ENCODE measurements at places on chromosomes 1 and 21.

DNA sequence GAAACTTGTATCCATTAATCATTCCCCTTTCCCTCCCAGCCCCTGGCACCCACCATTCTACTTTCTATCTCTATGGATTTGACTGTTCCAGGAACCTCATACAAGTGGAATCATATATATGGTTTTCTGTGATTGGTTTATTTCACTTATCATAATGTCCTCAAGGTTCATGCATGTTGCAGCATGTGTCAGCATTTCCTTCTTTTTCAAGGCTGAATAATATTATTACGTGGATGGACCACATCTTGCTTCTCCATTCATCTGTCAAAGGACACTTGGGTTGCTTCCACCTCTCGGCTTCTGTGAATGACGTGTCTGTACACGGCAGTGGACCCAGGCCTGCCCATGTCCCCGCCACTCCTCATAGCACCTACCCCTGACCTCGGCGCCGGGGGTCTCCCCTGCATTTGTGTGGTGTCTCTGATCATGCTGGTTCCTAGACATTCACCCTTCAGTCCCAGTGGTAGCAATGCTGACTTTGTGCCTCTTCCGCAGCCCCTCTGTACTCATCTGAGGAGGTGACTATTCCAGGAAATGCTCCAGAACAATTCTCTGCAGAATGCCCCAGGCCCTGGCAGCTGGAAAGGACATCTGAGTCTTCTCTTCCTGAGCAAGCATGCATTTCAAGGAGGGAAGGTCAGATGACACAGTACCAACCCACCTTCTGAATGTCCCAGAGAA is 136.9 kb downstream of the PSMG1 start:
- no peak for DNase-seq

GRCh38 chr1:85707267-85707989 is 805 bp downstream of the ZNHIT6 start:
- no peak for DNase-seq

DNA sequence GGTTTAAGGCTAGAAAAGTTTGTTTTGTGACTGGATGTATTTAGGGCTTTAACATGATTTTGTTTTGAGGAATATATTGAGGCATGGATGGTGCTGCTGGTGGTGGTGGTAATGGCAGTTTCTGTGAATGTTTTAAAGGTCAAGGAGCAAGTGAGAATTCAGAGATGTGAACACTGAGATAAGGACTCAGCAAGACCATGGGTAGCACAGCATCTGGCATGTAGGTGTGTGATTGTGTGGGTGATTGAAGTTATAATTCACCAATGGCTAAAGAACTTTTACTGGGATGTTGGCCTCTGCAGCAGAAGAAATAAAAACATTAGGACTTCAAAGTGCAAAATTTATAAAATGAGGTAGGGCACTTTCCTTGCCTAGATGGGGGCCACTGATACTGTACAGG is 65.9 kb downstream of the MACF1 start:
- no peak for DNase-seq

- no peak for DNase-seq
These were observed 122.9 kb upstream of the ERG start for GRCh38 chr21:38621132-38621531.

- DNase-seq = no peak
These were observed 35.2 kb downstream of the CFAP57 start for GRCh38 chr1:43207229-43207853.

GRCh38 chr1:3011127-3011526 is 10.1 kb upstream of the ACTRT2 start:
- no peak for DNase-seq

- DNase-seq = no peak
These were observed 10.7 kb upstream of the CSRP1 start for GRCh38 chr1:201517631-201518030.

DNA sequence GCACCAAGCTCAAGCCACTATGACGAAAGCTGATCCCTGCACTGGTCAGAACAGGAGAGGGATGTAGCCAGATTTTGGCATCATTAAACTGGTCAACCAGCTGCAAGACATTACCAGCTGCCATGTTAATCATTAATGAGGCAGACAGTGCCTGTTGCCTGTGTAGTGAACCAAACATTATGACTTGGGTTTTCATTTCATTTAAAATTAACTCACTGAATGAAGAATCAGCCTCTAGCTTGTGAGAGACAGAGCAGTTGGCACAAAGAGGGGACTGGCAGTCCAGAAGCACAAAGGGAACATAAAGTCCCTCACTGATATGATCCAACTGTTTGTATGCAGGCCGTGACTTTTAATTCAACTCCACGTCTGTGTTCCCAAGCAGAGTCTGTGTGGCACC is 318.9 kb downstream of the SEC16B start:
- DNase-seq = no peak

Data from spinal cord (tissue), 10 donors.